ENCODE measurements at places on chromosomes 1 and 21.

- DNase-seq: no peak
Measured at GRCh38 chr1:169120066-169120465, 13.6 kb downstream of the ATP1B1 start.

DNA sequence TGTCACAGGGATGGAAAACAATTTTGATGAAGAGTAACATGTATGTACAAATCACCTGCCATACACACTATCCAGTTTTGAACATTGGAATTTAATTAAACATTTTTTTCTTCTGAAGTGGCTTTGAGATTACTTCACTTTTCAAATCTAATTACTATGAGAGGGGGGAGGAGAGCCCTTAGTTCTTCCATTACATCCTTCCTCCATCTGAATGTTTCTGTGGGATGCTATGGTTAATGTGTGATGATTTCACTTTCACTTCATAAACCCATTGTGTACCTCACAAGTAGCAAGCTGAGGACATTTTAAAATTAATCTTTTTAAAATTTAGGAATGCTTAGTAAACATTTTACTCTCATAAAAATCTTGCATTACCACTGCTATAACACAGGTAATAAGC is 156.9 kb downstream of the RUNX1 start:
- no peak for DNase-seq

DNA sequence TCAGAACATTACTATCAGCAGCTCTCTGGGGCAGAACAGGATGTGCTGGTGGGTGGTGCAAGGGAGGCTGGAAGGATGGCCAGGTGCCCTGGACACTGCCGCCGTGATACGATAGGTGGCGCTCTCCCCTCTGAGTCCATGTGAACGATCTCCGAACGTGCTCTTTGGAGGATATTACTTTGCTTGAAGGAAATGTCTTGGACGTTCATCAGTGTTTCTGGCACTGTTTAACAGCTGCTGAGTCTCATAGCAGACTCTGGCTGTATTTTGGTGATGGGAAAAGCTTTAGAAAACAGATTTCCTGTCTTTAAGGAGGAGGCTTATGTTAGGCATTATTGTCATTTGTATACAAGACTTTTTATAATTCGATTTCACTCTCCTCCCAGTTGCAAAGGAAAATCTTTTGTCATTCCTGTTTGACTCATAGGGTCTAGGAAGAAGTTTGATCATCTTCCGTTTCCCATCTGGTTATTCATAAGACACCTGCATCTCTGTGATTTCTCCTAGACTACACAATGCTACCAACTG is 386.2 kb upstream of the ADGRL2 start:
- peak; percentile 81 for DNase-seq

DNA sequence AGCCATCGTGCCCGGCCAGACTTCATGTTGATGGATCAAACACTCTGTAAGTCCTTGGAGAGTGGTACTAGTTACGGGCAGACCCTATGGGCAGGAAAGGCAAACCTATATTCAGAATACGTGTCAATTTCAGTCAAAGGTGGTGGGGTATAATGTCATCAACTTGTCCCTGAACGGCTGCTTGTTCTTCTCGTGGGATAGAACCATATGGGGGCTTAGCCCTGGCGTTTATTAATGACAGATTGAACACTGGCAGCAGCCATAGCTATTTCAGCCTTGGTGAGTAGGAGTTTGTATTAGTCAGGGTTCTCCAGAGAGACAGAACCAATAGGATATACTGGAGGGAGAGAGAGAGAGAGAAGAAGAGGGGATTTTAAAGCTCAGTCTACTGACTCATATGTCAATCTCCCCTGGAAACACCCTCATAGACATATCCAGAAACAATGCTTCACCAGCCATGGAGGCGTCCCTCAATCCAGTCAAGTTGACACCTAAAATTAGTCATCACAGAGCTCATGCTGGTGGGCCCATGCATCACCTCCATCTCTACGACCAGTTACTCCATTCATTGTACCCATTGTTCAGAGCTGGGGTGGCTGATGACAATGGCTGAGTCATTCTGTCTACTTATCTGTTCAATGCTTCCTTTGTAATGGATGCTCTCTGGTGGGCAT is 16.1 kb upstream of the AQP10 start:
- DNase-seq: no peak

- DNase-seq: peak; percentile 94
Measured at GRCh38 chr1:178037510-178038253, 56.2 kb upstream of the RASAL2 start.

DNA sequence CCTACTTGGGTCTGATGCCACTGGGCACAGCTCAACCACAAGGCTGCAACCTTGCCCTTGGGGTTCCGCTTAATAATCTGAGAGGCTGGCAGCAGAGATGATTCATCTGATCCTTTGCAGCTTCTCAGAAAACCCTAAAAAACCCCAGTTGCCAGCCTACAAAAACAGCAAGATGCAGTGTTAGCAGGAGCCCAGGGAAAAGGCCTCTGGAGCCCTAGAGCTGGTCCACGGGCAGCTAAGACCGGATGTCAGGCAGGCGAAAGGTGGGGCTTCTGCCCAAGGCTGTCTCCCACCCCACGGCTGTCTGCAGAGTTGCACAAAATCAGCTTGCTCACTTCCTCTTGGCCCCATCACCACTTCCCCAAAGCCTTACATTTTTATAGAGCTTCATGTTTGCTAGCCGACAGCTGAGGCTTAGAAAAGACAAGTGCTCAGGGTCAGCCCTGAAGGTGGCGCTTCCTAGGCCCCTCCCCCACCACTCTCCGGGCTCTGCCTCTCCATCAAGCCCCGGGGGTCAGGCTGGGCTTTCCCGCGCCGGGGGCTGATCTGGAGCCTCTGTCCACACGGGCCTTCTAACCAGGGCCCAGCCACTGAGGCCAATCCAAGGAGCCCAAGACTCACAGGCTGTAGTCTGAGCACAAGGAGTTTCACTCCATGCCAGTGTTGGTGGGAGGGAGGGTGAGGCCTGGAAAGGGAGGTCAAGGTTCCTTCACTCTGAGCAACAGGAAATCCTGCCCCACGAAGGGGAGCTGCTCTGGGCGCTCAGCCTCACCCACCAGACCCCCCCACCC is 4.2 kb upstream of the ADORA3 start:
- DNase-seq: peak; percentile 82

DNA sequence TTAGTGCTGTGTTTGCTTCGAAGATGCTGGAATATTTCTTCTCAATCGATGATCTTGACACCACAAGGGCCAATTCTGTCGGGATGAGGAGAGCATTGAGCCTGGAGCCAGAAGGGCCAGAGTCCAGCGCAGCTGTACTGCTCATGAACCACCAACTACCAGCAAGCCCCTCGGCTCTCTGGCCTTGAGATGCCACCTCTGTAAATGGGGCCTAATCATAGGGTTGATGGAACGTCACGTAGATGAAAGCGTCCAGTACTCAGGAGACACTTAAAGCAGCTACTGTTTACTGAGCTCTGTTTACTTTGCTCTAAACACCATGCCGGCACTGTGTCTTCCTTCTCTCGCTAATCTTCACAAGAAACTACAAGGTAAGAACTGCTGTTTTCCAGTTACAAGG is 26.3 kb downstream of the CCDC185 start:
- DNase-seq: no peak

DNA sequence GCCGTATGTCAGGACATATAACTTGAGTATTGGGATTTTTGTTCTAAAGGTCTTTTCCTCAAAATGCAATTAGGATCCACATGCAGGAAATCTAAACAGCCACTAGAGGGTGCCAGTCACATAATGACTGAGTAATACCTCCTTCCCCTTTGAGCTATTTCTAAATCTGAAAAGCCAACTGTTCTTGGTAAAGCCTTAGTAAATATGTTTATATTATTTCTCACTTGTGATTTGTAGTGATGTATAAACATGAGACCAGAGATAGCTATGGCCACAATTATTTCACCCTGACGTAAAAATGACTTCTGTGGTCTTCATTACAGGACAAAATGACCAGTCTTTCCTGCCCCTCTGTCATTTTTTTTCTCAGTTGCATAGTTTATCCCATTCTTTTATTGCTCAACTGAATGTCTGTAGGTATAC is 41.0 kb upstream of the DR1 start:
- DNase-seq: peak; percentile 48

- DNase-seq: no peak
Measured at GRCh38 chr1:5941671-5942070, 50.6 kb downstream of the NPHP4 start.

GRCh38 chr1:15355968-15356625 is 53.6 kb upstream of the EFHD2 start:
- DNase-seq: no peak

DNA sequence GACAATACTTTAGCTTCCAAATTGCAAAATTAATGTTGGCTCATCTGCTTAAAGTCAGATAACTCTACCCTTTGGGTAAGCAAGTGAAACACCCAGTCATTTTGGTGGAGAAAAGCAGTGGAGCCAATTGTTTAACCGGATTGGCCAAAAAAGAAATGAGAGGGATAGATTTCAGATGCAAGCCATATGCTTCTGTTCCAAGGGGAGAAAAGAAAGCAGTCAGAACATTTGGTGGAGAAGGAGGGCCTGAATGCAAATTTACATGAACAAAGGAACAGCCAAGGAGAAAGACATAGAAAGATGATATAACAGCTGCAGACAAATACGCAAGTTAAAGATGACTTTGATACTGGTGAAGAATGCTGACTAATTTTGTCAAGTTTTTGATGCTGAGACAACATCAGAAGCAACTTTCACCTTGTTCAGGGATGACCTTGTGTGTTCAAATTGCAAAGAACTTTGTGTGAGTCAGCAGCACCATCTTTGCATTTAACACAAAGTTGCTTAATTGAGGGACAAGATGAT is 173.1 kb downstream of the TGFB2 start:
- DNase-seq: no peak

DNA sequence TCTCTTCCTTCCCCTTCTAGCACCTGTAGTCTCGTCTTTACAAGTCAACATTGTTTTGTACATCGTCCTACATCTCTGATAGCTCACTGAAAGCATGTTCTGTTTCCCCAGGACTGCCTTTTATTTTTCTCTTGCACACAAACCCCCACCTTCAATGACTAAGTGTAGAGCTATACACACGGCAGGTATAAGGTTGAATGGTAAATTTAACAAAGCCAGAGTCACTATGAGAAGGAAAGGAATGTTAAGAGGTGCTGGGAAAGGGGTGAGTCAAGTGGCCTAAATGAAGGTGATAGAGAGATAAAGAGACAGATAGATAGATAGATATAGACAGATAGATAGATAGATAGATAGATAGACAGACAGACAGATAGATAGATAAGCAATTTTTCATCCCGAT is 134.3 kb upstream of the ATP1B1 start:
- DNase-seq: no peak

DNA sequence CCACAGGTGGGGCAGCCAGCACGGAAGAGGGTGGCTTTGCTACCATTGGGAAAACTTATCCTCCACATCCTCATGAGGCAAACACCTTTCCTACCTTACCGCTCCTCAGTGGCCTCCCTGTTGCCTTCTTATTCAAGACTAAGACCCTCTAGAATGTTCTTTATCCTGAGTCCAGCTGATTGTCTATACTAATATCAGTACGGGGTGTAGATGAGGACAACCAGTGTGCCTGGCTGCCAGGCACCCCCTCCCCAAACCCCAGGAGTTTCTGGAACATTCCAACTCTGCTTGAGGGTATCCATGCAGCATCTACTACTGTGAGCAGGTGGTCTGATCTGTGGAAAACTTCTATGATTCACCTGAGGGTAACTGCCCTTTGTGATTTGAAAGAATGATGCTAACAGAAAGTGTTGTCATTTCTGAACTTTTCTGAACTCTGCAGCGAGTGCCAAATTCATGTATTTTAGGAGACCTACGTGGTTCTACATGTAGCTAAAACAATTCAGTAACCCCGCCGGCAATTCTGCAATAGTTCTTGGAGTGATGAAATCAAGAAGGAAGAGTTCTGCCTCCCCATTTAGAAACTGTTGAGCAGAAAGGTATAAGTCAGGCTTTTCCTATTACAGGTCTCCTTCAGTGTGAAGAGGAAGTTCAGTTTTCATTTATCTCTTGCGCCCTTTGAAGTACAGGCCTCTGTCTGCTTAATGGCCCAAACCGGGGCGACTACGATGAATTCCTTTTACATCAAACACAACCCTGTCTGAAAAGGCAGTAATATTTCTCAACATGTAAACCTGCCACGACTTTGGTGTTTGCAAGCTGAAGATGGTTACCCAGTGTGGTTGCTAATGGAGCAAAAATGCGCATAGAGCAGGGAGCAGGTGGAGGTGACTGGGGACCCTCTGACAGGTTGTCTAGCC is 80.4 kb downstream of the RUNX1 start:
- DNase-seq: no peak

- no peak for DNase-seq
Measured at GRCh38 chr1:234694661-234695060, 84.7 kb upstream of the IRF2BP2 start.

DNA sequence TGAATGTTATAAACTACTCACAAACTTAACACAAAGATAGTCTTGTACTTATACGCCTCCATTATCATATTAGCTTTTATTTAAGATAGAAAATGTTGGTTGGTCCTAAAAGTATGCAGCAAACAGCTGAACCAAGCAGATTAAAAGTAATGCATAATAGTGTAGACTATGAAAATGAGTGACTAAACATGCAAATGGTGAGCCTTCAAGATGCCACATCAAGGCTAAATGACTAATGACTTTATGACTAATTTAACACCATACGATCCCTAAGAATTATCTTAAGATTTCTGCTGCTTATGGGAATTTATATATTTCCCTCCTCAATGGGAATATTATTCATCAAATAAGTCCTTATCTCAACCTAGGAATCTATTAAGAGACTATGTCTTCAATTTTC is 4.6 kb downstream of the GPATCH2 start:
- no peak for DNase-seq

- DNase-seq: no peak
Measured at GRCh38 chr1:9809100-9809510, 14.7 kb downstream of the CLSTN1 start.

- no peak for DNase-seq
Measured at GRCh38 chr1:5374192-5374591, 618.0 kb downstream of the NPHP4 start.

- DNase-seq: peak; percentile 76
Measured at GRCh38 chr1:179082333-179082998, 596 bp downstream of the TOR3A start.

DNA sequence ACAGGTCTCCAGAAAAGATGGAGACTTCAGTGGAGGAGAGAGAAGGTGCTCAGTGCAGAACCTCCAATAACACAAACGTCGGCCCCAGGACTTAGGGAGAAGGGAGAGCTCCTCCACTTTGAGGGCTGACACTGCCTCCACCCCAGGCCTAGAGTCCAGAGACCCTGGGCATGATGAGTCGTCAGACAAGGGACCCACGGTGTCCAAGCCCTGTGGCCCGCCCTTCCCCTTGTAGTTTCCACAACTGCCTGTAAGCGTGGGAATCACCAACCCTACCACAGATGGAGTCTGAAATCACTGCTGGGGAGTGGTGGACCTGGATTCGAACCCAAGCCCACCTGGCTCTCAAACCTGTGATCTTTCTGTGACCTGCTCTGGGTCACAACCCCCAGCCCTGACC is 281.1 kb downstream of the NPHP4 start:
- no peak for DNase-seq

- no peak for DNase-seq
Measured at GRCh38 chr1:94463056-94463764, 45.0 kb downstream of the ABCD3 start.

- DNase-seq: peak; percentile 64
Measured at GRCh38 chr1:165408518-165408917, 36.4 kb downstream of the RXRG start.

- no peak for DNase-seq
Measured at GRCh38 chr1:56357927-56358690, 221.3 kb downstream of the PLPP3 start.
